ENCODE measurements at places on chromosomes 11 and 22.

- peaks cover 26% of the 10 kb centered on the region for H3K4me1 ChIP-seq
- H3K36me3 ChIP-seq, result no peaks in the 10 kb centered on the region
- H3K27ac ChIP-seq, result peak overlapping the region; percentile 79
- H3K4me3 ChIP-seq, result peak overlapping the region; percentile 61
- DNase-seq, result peak; percentile 58
Measured at GRCh38 chr22:46587492-46588278, 32.5 kb upstream of the GRAMD4 start.

DNA sequence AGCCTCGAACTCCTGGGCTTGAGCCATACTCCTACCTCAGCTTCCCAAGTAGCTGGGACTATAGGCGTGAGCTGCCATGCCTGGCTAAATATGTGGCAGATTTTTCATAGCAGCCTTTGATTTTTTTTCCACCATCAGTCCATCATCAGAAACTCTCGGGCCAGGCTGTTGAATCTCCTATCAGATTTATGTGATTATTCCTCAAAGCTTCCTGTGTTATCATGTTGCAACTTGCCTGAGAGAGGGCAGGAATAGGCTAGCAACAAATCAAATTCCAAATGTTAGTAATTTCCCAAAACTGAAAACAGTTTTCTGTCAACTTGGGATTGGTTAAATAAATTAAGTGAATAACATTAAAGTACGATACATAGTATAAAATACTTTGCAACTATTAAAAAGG is 3.4 kb downstream of the LRRC51 start:
- H3K4me3 ChIP-seq, result no peak overlapping the region
- no peaks in the 10 kb centered on the region for H3K27me3 ChIP-seq

DNA sequence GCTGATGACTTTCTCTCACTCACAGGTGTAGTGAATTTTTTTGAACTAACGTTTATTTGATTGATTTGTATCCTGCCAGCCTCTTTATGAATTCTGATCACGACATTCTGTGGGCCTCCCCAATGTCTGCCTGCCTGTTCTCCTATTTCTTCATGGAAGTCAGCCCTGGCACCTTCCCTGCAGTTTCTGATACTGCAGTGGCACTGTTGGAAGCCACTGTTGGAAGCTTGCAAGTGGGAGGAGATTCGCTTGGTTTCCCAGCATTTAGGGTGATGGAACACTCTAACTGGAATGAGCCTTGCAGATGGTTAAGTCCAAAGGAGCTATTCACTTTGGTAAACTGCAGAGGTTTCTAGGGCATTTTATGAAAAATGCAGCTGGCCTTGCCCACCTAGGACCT is 1.3 kb upstream of the THY1 start:
- H3K36me3 ChIP-seq, result no peaks in the 10 kb centered on the region
- no peak for DNase-seq
- H3K4me3 ChIP-seq, result no peak overlapping the region
- peaks cover 7% of the 10 kb centered on the region for H3K4me1 ChIP-seq

DNA sequence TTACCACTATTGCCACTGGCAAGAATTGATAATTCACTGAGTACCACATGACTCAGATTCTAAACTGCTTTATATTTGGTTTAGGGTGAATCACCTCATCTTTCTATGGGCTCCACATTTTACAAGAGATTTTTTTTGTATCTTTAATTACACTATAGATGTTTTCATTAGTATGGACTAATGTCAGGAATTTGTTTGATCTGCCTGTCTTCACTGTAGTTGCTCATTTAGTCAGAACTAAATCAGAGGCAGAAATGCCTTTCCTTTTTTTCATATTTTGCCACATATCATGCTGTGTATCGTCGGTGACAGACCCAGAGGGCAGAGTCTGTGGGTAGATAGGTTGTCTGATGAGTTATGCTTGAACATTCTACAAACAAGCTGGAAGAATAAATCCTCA is 524.1 kb downstream of the METTL15 start:
- no peaks in the 10 kb centered on the region for H3K36me3 ChIP-seq
- no peak overlapping the region for H3K4me3 ChIP-seq
- H3K27me3 ChIP-seq, result no peaks in the 10 kb centered on the region
- H3K4me1 ChIP-seq, result no peaks in the 10 kb centered on the region

DNA sequence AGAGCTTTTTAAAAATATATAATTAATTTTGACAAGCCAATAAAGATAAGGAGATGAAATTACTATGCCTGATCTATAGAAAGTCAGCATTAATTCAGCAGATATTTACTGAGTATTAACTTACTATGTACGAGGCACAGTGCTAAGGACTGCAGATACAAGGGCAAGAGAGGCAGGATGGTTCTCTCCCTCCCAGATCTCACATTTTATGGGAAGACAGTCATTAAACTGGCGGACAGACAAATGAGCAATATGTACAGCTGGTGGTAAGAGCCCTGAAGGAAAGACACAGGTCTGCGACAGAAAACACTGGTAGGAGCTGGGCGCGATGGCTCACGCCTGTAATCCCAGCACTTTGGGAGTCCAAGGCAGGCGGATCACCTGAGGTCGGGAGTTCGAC is 36.8 kb downstream of the MCHR1 start:
- H3K4me1 ChIP-seq, result peaks cover 28% of the 10 kb centered on the region
- H3K27me3 ChIP-seq, result peaks cover 2% of the 10 kb centered on the region
- H3K4me3 ChIP-seq, result no peak overlapping the region
- DNase-seq, result no peak

DNA sequence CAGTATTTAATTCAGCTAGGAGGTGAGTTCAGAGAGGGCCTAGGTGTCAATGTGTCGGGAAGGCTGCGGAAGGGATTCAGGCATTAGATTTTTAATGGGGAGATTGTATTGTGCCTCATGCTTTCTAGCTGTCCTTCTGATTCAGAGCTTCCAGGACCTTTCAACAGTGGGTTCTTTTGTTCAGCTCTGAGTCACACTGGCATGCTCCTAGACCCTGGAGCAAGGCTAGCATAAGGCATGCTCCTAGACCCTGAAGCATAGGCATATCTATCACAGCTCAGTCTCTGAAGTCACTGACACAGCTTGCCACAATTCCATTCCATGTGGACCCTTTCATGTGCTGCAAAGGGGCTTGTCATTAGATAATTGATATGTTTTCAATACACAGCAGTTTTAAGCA is 396.9 kb downstream of the RAB38 start:
- H3K27ac ChIP-seq, result no peak overlapping the region
- no peaks in the 10 kb centered on the region for H3K36me3 ChIP-seq
- no peak overlapping the region for H3K4me3 ChIP-seq
- H3K4me1 ChIP-seq, result no peaks in the 10 kb centered on the region

DNA sequence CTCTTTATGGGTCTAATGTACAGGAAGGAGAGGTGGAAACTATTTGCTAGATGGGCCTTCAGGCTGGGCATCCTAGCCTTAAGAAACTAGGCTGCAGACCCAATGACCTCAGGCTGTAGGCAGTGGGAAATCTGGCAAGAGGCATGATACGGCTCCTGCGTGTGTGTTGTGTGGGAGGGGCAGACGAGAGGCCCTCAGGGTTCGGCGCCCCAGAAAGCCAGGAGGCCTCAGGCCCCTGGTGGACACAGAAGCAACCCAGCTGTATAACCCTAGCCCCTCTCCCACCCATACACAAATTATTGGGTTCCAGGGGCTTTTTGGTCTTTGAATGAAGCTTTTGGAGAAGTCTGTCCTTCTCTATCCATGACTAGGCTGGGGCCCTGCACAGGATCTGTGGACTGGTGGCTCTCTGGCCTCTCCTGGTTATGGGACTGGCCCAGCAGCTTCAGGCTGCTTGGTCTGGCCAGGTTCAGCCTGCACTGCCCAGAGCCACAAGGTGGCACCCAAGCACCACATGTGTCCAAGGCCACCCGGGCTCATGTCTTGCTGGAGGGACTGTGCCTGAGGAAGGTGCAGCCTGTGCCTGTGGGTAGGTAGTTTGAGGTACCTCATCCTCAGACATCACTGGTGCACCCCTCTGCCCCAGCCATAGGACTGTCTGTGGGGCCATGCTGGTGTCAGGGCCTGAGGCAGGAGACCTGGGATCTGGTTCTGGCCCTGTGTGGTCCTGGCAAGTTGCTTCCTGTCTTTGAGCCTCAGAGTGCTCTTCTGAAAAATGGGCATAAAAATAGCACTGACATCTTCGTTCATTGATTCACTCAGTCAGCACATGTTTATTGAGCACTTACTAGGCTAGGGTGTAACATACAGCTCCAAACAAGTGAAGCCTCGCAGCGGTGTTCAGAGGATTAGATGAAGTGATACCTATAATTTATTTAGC is 87.5 kb downstream of the RRM1 start:
- H3K27me3 ChIP-seq, result peaks cover 5% of the 10 kb centered on the region
- DNase-seq, result peak; percentile 56
- H3K36me3 ChIP-seq, result no peaks in the 10 kb centered on the region
- no peak overlapping the region for H3K4me3 ChIP-seq
- peaks cover 15% of the 10 kb centered on the region for H3K4me1 ChIP-seq
- no peak overlapping the region for H3K27ac ChIP-seq

GRCh38 chr11:68107689-68108088 is 13.5 kb downstream of the CHKA start:
- no peak overlapping the region for H3K27ac ChIP-seq
- H3K36me3 ChIP-seq, result peaks cover 2% of the 10 kb centered on the region
- H3K27me3 ChIP-seq, result no peaks in the 10 kb centered on the region

GRCh38 chr11:66321606-66322005 is 4.8 kb upstream of the CD248 start:
- H3K4me3 ChIP-seq, result no peak overlapping the region
- no peaks in the 10 kb centered on the region for H3K27me3 ChIP-seq
- H3K36me3 ChIP-seq, result peaks cover 9% of the 10 kb centered on the region
- no peak overlapping the region for H3K27ac ChIP-seq
- no peak for DNase-seq

DNA sequence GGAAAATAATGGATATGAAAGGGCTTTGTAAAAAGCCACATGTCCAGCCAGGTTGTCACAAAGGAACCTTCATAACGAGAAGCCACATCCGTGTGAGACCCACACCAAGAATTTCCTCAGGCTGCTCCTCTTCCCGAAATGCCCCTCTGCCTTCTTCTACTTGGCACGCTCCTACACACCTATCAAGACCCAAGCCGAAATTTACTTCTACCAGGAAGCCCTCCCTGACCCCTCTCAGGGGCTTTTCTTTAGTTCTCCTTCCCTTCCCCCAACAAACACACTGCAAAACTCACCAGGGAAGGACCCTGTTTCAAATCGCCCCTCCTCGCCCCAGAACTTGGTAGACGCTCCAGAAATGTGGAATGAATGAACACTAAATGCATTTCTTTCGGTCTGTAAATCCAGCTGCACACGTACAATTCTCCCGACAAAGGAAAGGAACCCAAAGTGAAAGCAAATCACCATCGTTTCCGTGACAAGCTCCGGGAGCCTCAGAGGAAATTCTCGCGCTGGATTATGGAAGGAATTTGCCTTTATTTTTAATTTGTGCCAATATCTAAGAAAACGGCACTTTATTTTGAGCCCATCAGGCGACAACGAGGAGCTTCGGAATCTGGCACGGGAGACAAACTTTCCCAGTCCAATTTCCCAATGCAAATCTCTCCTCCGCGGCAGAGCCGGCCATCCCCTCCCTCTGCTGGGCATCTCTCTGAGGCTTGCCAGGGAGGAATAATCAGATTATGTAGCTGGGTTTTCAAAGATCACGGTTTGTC is 13.2 kb upstream of the SHISAL1 start:
- peaks cover 20% of the 10 kb centered on the region for H3K4me1 ChIP-seq
- no peaks in the 10 kb centered on the region for H3K36me3 ChIP-seq
- no peak for DNase-seq
- H3K27ac ChIP-seq, result no peak overlapping the region

DNA sequence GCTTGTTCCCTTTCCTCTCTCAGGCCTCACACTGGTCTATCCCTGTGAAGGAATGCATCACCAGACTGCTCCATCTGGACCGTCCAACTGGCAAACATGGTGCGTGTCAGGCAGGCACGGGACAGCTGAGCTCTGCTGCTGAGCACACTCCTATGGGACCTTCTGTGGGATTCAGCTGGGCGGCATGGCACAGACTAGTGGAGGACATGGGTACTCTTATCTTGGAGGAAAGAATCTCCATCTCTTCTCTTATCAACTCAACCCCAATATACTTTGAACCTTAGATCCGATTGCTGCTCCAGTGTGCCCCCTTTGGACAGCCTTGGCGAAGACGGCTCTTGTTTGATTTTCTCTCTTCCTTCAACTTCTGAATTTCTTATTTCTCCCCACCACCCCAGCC is 593.6 kb downstream of the ETS1 start:
- H3K36me3 ChIP-seq, result no peaks in the 10 kb centered on the region
- H3K4me1 ChIP-seq, result no peaks in the 10 kb centered on the region
- no peak for DNase-seq
- H3K27me3 ChIP-seq, result peaks cover 3% of the 10 kb centered on the region

GRCh38 chr11:15585602-15586331 is 471.0 kb downstream of the INSC start:
- H3K27me3 ChIP-seq, result no peaks in the 10 kb centered on the region
- no peak overlapping the region for H3K4me3 ChIP-seq
- H3K36me3 ChIP-seq, result no peaks in the 10 kb centered on the region
- no peak overlapping the region for H3K27ac ChIP-seq

- H3K27ac ChIP-seq, result peak overlapping the region; percentile 66
- peaks cover 45% of the 10 kb centered on the region for H3K4me1 ChIP-seq
- peaks cover 3% of the 10 kb centered on the region for H3K36me3 ChIP-seq
Measured at GRCh38 chr11:120249279-120250262, 9.6 kb downstream of the POU2F3 start.

GRCh38 chr22:29344137-29344536 is 28.6 kb upstream of the RASL10A start:
- peaks cover 1% of the 10 kb centered on the region for H3K4me1 ChIP-seq
- H3K4me3 ChIP-seq, result no peak overlapping the region
- peaks cover 12% of the 10 kb centered on the region for H3K36me3 ChIP-seq
- no peak overlapping the region for H3K27ac ChIP-seq

DNA sequence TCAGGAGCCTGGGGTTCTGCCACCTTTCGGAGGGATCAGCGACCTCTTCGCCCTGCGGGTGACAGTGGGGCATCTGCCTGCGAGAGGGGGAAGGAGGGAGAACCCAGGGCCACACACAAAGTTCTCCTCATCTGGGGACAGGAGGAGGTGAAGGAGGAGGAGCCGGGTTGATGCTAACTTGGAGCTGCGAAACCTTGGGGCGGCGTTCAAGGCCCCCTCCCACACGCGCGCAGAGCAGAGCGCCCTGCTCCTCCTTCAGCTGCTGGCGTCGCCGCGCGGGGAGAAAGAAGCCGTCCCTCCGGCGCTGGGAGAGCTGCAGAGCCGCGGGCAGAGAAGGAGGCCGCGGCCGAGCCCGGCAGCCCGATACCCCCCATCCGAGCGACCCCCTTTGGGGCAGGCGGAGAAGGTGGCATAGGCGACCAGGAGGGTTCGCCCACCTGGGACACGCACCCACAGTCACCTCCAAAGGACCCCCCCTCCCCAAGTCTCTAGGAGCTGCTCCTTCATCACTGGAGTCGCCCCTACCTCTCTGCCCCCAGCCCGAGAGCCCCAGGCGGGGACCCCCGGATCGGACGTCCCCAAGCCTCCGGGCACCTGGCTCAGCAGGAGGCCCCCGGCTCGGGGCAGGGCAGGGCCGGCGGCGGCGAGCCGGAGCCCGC is at the start of gene RASD2:
Gene RASD2, plus strand, starts transcription at position 237 of the 659 bp plus-strand sequence. CDS start 5,979 bp downstream, outside the sequence.
- H3K27me3 ChIP-seq, result peaks cover 32% of the 10 kb centered on the region
- H3K27ac ChIP-seq, result no peak within 1 kb of the TSS
- H3K4me1 ChIP-seq, result peaks cover 7% of the 10 kb centered on the region
- H3K36me3 ChIP-seq, result no peaks in the 10 kb centered on the region
- DNase-seq, result no peak
- peak within 1 kb of the TSS; percentile 64 for H3K4me3 ChIP-seq

- H3K27me3 ChIP-seq, result no peaks in the 10 kb centered on the region
- H3K4me1 ChIP-seq, result peaks cover 5% of the 10 kb centered on the region
- H3K27ac ChIP-seq, result no peak overlapping the region
- H3K4me3 ChIP-seq, result no peak overlapping the region
Measured at GRCh38 chr11:8059571-8060011, 21.4 kb upstream of the TUB start.

All from activated naive CD8-positive, alpha-beta T cell treated with anti-CD3 and anti-CD28 coated beads, Interleukin-2, amount 10 ng/mL, durations not matched to agents 7 days and 5 days (primary cell).